Left renal pelvis (tissue), 4 donors: ENCODE measurements at places on chromosomes 13 and 19. TPM values are rescaled to one million over a fixed set of nuclear protein-coding genes. Genes with fewer than 3 reads are reported as not detected.

Gene PLK5
- 0.11 TPM for polyA plus RNA-seq

Gene SERTAD1
- polyA plus RNA-seq = 6.3 TPM

Gene ZFP36
- polyA plus RNA-seq = 18.4 TPM

Gene BRSK1
- polyA plus RNA-seq = 12.8 TPM

DNA sequence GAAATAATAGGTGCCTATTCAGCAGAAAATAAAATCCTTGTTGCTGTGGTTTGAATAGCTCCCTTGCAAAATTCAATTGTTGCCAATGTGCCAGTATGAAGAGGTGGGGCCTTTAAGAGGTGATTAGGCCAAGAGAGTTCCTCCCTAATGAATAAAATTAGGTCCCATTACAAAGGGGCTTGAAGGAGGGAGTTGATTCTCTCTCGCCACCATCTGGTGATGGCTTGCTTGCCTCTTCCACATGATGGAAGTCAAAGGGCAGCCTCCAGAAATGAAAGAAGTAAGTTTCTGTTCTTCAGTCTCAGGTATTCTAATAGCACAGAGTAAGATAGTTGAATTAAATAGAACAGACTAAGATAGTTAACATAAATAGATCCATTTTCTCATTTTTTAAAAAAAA lies 3.0 kb upstream of the EEF1AKMT1 start:
- no peak for DNase-seq

- no peak for DNase-seq
These were observed 512 bp upstream of the REX1BD start for GRCh38 chr19:18587962-18588610.

DNA sequence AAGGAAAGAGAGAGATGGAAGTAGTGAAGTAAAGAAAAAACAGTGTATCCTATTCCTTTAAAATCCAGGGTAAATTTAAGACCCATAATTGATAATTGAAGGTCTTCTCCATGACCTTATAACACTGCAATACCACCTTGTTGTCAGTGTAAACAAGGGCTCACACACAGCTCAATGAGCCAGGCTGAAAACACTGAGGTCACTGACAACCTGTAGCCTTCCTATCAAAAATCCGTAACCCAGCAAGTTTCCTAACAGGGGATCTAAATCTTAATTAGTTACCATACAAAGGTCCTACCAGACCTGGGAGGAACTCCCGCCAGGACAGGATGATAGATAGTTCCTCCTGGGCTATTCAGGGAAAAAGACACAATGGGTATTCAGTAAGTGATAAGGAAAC lies 1677.1 kb downstream of the OLFM4 start:
- no peak for DNase-seq

DNA sequence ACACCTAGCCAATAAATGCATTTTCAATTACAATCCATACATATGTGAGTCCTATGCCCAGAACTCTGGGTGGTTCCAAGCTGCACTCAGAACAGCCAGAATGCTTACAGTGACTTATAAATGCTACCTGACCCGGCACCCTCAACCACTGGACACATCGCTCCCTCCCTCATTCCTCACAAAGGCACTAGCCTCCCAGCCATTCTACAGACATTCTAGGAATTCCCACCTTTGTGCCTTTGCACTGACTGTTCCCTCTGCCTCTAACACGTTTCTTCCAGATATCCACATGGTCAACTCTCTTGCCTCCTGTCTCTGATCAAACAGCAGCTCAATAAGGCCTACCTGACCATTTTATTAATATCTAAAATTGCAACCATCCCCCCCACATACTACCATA lies 99.9 kb downstream of the LHFPL6 start:
- DNase-seq = no peak
